ENCODE measurements at places on chromosomes 1 and 21.

DNA sequence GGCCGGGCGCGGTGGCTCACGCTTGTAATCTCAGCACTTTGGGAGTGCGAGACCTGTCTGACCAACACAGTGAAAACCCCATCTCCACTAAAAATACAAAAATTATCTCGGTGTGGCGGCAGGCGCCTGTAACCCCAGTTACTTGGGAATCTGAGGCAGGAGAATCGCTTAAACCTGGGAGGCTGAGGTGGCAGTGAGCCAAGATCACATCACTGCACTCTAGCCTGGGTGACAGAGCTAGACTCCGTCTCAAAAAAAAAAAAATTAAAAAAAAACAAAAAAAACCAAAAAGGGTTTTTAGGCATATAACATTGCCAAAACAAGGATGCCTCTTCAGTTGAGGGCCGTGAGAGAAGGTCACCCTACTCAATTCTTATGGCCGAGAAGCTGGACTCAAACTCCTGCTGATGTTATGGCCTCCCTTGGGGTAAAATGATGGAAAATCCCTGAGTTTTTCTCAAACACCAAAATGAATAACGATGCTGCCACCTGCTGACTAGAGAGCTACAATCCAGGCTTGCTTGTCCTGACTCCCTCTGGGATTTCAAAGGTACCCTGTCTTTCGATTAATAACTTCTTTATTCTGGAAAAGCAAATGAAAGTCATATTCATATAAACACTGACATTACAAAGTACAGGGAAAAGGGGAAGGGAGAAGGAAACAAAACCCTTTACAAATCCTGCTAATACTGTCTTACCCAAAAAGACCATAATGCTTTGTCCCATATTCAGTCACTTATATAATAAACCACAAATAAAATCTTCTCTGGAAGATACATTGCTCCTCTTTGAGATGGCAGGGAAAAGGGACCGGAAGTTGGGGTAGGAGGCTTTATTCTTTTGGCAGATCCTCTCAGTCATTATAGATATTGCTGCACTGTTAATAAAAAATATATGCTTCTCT is 10.7 kb downstream of the RAB42 start:
- DNase-seq = peak; percentile 79

DNA sequence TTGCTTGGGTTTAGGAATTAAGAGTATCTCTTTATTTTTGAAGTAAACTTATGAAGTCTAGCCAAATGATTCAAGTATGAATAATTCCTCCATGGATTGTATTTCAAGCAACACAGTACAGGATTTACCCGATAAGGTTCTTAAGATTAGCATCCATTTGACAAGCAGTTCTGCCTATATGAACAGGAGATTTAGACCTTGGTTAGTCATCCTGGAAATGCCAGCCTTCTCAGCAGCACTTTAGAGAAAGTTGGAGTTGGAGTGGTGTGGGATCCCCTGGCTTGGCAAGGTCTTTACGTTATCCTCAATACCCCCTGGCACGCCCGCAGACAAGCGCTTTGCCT is 1.6 kb downstream of the BCAR3 start:
- DNase-seq = no peak

- no peak for DNase-seq
These were observed 6.1 kb downstream of the SLC25A24 start for GRCh38 chr1:108194051-108194450.

DNA sequence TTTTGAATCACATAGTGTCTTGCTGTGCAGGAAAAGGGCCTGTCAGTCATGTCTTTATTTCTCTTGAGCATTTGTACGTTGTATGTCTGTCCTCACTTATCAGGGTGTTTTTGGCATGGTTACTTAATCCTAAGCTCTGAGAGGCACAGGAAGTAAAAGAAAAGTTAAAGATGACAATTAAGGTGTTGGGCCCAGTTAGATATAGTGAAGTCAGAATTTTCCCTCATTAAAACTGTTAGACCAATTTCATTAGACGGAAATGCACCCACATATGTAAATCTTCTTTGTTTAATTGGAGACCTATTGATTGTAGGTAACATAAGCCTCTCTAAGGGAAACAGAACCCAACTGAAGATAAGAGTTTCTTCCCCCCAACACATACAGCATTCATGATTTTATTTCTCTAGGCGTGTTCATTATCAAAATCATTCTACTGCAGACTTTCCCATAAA is 21.9 kb downstream of the NFIA start:
- DNase-seq = no peak

GRCh38 chr1:113255038-113255719 is 135.1 kb upstream of the MAGI3 start:
- no peak for DNase-seq

DNA sequence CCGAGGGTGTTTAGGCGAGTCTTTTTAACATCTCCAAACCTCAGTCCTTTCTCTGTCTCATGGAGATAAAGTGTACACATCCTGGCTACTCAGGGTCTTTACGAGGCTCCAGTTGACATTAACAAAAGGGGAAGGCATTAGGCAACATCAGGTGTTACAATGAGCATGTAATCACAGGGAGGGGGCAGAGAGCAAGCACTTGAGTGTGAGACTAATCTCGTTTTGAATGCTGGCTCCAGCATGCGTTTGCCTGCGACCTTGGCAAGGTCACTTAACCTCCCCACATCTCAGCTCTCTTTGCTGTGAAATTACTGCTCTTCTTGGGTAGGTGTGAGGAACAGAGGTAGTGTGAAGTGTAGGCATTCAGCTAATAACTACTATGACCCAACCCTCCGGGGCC is 3.1 kb downstream of the TNNT2 start:
- no peak for DNase-seq

- DNase-seq = no peak
These were observed 253.4 kb downstream of the RHOU start for GRCh38 chr1:228988664-228989063.

GRCh38 chr1:153921803-153922075 is 1.0 kb downstream of the GATAD2B start:
- no peak for DNase-seq

DNA sequence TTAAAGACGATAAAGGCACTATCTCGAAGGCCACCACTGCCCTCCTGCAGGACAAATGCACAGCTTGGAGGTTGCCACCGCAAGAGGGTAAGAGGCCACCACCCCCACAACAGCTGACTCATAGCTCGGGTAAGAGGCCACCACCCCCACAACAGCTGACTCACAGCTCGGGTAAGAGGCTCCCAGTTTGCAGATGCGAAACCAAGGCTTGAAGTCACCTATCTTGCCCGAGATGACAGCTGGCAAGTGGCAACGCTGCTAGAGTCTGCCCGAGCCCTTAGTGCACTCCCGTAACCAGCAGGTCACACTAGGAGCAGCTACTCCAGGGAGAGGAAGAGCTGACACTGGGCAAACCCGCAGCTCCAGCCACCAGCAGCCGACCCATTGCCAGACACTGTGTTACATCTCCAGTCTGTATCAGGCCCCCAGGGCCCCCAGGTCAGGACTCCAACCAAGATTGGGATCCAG is 17.1 kb upstream of the SPSB1 start:
- DNase-seq = no peak

DNA sequence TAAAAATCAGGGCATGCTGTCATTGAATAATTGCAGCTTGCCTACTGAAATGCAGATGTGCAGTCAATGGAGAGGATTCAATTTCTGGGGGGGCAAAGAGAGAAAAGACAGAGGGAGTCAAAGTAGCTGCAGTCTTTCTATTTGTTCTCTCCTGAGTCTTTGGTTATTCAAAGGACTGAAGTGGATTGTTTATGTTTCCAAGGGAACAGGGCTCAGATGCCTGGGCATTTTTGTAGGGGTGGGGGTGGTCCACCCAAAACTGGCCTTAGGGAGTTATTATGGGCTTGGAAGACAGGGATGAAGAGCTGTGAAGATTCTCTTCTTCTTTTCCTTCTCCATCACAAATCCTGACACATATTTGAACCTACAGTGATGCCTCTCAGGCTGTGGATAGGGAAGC is 408.8 kb upstream of the DAB1 start:
- no peak for DNase-seq

- no peak for DNase-seq
These were observed 10.8 kb upstream of the PPIE start for GRCh38 chr1:39727932-39728317.

GRCh38 chr1:229537894-229538293 is 20.6 kb downstream of the ABCB10 start:
- DNase-seq = no peak

DNA sequence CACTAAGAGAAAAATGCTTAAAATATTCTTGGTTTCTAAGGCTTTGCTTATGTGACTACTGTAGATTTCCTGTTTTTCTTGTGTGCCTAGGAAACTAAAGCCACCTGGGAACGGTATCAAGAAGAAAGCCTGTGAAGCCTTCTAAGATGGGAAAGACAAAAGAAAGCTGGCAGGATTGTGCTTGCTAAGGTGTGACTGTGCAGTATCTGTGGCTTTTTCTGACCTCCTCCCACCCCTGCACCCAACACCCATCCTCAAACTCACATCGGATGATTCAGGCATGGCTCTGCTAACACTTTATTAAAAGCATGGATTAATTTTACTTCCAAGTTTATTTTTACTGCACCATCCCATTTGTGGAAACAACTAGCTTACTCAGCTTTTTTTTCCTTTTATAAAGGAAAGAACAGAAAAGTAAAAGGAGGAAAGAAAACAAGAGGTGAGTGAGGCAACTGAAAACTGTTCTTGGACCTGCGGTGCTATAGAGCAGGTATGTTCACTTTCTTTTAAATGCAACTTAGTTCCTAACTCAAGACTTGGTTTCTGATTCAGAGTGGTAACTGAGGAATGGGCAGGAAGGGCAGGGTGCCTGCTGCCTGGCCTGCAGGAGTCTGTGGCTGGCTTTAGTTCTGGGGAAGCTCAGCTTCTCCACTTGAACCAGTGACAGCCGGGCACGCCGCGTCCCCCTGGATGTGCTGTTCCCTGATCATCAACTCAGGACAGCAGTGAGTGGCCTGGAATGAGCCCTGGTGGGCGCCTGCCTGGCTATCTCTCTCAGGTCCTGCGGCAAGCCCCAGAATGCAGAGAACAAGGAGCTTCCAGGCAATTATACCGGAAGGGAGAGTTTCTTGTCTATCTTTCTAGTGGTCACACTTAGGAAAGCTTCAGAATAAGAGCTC is at the start of gene GBP6:
TSS of gene GBP6 (plus strand) at position 422 of the 899 bp plus-strand sequence. CDS start 4,493 bp downstream, outside the sequence.
- DNase-seq = no peak

DNA sequence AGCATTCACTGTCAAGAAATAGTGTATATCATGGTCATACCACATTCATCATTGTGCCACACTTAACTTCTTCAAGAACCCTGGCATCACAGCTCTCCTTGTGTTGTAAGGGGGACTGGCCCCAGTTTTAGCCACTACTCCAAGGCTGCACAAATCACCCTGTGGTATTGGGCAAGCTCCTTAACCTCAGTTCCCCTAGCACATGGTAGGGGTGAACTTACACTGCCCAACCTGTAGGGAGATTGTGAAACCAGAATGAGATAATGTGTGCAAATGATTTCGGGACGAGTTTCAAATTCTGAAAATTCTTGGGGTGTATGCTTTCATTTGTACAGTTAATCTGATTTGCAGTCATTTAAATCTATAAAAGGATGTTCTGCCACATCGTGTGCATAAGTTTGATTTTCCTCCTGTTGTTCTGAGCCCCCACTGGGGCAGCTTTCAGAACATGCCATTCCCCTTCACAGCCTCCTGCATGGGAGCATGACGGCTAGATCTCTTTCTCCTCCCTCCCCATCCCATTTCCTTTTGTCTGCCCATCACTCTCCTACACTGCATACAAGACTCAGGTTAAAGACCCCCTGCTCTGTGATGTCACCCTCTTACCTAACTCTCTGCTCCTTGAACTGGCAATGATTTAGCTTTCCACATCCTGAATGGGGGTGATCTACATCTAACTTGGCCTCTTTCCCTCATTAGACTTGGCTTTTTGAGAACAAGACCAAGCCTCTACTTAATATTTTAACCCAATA is 290.3 kb downstream of the CHRM3 start:
- DNase-seq = no peak

DNA sequence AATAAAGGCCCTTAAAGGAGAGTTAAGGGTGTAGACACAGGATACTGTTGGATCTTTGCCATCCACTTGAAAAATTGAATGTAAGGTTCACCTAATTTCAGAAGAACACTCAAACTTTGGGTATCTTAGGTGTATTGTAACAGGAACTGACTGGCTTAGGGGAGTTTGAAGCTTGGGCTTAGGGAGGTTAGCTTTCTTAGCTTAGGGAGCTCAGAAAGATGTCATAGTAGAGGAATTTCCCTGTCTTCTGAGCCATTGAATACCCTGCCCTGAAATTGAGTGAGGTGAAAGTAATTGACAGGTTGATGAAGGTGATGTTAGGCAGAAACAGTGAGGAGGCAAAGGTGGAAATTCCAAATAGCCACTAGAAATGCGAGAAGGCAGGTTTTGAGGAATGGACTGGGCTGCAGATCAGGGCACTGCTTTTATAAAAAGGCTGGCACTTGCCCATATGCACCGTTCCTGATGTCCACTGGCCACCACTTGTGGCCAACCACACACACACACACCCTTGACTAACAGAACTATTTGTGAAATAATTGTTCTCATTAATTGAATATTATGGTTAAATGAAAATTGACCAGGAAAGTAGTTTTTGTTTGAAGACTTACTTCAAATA is 16.5 kb downstream of the BACH1 start:
- no peak for DNase-seq

- DNase-seq = no peak
These were observed 4.0 kb upstream of the GBP2 start for GRCh38 chr1:89129911-89130310.

- DNase-seq = no peak
These were observed 59.2 kb downstream of the LHX9 start for GRCh38 chr1:197976368-197976767.

GRCh38 chr21:25390701-25391100 is 216.6 kb downstream of the MRPL39 start:
- DNase-seq = no peak

DNA sequence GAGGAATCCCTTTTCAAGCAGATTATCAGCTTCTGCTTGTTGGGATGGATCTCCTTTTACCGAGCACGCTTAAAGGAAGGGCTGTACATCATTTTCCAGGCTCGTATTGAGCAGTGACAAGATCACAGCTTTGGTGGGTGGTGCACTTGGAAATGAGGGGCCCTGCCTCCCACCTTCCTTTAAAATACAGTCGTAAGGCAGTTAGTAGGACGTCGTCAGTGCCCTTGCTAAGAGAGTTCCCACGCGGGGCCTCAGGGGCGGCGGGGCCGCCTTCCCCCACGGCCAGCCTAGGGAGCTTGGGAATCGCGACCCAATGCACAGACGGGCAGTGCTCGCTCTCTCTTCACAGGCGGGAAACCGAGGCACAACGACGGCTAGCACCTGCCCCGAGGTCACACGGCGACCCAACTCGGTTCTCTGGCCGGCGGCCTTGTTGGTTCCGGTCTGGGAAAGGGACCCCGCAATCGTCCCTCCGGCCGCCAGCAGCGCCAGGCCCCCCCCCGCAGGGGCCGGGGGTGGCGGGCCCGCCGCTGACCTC is 58.6 kb downstream of the H3-3A start:
- DNase-seq = no peak
